Activated effector memory CD4-positive, alpha-beta T cell treated with anti-CD3 and anti-CD28 coated beads, Interleukin-2, amount 50 U/mL, for 16 hours (primary cell): ENCODE measurements at places on chromosomes 16 and 17.

DNA sequence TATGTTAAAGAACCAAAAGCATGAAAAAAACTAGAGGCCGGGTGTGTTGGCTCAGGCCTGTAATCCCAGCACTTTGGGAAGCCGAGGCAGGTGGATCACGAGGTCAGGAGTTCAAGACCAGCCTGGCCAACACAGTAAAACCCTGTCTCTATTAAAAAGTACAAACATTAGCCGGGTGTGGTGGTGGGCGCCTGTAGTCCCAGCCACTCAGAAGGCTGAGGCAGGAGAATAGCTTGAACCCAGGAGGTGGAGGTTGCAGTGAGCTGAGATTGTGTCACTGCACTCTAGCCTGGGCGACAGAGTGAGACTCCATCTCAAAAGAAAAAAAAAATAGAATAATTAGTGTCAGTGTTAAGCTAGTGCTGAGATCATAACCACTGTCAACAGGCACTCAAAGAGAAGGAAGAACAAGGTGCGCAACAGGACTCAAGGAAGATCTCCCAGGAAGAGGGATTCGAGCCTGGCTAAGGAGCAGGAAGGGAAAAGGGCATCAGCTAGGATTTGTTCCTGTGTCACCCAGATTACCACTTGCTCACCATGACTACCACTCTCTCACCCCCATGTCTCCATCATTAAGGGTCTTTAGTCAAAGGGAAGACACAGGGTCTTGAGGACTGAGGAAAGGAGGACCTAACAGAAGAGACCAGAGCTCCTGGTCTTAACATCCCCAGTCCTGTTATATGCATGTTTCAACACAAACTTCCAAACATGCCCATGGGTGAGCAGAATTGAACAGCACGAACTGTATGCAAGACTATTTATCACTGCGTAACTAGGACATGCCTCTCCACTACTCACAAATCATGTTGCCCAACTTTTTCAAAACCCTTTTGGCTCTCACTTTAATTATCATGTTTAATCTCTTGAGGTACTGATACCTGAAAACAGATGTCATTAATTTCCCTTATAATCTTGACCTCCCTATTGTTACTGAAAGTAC is 88.3 kb upstream of the PLEKHM1 start:
- no peak for DNase-seq

DNA sequence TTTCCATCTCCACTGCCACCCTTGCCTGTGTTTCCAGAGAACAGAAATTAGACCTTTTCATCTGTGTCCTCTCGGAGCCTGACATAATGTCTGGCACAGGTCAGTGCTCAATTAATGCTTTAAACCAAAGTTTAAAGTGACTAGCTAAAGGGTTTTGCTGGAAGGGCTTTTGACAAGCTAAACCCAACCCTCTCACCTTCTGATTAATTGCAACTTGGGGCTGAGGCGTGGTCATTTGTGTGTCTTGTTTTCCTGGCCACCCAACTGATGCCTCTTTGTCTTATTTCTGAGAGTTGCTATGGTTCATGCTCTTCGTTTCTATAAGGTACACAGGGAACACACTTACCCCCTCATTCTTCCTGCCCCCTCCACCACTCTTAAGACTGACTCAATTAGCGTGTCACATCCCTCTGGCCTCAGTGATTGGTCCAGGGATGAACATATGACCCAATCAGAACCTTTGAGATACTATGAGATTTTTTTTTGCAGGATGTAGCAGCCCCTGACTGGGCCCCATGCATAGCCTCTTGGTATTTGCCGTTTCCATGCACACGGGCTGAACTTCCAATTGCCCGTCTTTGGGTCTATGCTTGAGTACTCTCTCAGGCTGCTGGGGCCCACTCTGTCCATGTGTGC is 15.8 kb upstream of the BRD7 start:
- DNase-seq = no peak

GRCh38 chr16:51120730-51121347 is 30.2 kb downstream of the SALL1 start:
- no peak for DNase-seq

- DNase-seq = no peak
These were observed 224.9 kb downstream of the PRKCA start for GRCh38 chr17:66527335-66527734.

GRCh38 chr17:37859451-37859850 is 64.8 kb upstream of the TBC1D3K start:
- no peak for DNase-seq

DNA sequence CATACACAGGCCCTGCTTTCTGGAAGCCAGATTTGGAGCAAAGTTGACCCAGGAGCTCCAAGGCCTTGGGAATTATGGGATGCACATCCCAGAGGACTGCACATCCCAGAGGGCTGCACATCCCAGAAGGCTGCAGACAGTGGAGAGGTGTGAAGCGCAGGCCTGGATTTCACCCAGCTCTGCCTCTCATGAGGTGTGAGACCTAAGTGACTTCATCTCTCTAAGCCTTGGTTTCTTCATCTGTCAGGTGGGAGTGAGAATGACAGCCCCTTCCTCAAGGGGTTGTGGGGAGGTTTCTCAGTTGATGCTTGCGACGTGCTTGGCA is 102.3 kb downstream of the GSG1L start:
- no peak for DNase-seq

- no peak for DNase-seq
These were observed 40.3 kb upstream of the ENPP7 start for GRCh38 chr17:79690466-79690865.

- DNase-seq = peak; percentile 37
These were observed 68.5 kb downstream of the RPH3AL start for GRCh38 chr17:283911-284675.

DNA sequence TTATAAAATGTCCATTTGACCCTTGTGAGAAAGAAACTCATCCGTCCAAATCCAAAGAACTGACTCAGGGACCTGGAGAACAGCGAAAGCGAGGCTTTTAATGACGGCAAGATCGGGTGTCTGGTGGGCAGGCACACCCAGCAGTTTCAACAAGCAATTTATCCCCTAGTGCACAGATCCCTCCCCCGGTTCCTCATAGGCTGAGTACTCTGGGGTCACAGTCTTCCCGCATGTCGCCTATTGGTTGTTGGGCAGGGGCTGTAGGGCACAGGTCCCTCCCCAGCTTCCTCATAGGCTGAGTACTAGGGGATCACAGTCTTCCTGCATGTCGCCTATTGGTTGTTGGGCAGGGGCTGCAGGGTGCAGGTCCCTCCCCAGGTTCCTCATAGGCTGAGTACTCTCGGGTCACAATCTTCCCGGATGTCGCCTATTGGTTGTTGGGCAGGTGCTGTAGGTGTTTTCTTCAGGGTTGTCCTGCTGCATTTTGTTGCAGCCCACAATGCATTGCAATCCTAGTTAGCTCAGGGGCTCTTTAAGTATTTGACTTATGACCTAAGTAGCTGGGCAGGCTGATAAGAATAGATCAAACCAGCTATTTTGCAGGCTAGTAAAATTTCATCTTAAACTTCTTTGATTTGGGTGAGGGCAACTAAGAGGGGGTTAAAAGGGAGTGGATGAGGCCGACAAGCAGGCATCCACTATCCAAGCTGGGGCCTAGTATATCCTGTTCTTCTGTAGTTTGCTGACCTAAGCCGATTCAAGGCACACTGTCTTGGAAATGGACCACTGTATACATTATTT is 3.6 kb upstream of the UTS2R start:
- no peak for DNase-seq

GRCh38 chr16:90037276-90037675 is 18.0 kb upstream of the DBNDD1 start:
- no peak for DNase-seq

DNA sequence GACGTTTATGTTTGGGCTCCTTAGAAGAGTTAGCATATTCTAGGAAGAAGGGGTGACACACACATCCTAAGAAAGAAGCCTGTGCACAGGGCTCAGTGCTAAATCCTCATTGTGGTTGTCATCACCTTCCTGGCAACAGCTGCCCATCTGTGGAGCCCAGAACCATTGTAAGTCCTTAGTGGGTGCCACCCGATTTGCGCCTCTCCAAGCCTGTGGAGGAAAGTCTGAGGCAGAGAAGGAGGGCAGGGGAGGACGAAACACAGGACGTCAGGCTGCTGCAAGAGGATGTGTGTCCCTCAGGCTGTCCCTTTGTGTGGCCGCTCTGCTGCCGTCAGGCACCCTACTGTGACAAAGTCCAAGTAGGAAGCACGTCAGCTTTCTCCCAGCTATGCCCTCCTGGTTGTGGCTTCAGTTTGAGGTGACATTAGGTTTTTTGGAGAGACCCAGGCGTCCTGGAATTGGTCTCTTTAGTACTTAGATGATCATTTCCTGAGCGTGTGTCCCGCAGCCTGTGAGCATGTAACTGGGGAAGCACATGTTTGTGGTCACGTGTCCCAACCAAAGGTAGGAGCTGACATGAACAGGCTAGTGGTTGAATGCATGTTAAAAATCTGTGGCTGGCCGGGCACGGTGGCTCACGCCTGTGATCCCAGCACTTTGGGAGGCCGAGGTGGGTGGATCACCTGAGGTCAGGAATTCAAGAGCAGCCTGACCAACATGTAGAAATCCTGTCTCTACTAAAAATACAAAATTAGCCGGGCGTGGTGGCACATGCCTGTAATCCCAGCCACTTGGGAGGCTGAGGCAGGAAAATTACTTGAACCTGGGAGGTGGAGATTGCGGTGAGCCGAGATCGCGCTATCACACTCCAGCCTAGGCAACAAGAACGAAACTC is 10.7 kb downstream of the CLUAP1 start:
- peak; percentile 52 for DNase-seq

DNA sequence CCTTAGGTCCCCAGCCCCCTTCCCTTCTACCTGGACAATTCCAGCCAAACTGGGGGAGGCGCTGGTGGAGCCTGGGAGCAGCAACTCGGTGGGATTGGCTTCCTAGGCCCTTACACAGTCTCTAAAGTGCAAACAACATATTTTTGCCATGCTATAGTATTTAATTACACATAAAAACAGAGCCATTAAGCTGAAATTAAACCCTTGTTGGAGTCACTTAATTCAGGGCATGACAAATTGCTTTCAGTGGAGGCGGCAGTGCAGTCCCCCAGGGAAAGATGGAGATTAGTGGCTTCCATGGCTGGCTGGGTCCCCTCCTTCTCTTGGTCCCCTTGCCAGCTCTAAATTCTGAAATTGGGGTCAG is 17.3 kb downstream of the IGFBP4 start:
- DNase-seq = no peak

- peak; percentile 76 for DNase-seq
These were observed 9.5 kb downstream of the TBX21 start for GRCh38 chr17:47742319-47743181.

DNA sequence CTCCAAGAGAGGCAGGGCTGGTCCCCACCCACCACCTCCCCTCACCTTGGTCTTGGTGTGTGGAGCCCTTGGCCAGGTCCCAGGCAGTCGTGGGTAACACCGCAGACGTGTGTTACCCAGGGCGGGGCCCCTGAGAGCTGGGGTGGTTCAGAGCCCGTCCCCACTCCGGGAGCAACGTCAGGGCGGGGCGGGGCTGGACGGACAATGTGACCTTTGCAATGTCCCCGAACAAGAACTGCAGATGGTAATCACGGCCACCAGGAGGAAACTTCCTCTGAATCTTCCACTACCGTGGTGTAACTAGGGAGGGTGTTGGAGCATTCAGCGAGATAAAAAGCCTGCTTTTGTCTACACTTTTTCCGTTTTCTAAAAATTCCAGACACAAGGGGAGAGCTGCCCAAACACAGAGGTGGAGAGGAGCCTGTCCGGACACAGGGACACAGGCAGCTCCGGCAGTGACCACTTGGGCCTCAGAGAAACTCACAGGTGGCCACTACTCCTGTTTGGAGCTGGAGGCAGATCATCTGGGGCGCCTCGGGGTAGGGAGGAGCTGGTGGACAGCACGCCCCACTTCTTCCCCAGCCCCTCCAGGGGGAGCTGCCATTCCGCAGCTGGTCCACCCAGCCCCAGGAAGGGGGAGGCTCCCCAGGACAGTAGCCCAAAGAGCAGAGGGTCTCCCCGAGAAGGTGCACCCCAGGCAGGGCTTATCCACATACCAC is 14.2 kb upstream of the SLC38A10 start:
- no peak for DNase-seq

DNA sequence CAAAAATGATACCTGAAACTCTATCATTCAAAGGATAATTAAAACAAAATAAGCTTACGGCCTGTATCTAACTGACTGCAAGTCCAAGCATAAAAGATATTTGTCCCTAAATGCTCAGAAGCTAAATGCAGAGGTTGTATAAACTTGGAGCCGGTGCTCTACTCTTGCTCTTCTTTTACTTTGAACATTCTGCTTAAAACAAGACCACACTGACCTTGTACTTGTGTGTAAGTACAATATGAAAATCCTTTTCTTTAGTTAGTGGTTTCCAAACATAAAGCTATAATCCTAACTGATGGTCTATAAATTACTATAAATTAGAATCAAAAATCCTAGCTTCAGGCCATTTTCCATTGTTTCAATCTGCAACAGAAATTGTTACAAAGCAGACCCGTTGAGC is 74.6 kb downstream of the SPAG9 start:
- no peak for DNase-seq

GRCh38 chr17:8189041-8189710 is 804 bp downstream of the BORCS6 start:
- peak; percentile 74 for DNase-seq

- DNase-seq = no peak
These were observed 105.8 kb upstream of the METRNL start for GRCh38 chr17:82973456-82974135.

DNA sequence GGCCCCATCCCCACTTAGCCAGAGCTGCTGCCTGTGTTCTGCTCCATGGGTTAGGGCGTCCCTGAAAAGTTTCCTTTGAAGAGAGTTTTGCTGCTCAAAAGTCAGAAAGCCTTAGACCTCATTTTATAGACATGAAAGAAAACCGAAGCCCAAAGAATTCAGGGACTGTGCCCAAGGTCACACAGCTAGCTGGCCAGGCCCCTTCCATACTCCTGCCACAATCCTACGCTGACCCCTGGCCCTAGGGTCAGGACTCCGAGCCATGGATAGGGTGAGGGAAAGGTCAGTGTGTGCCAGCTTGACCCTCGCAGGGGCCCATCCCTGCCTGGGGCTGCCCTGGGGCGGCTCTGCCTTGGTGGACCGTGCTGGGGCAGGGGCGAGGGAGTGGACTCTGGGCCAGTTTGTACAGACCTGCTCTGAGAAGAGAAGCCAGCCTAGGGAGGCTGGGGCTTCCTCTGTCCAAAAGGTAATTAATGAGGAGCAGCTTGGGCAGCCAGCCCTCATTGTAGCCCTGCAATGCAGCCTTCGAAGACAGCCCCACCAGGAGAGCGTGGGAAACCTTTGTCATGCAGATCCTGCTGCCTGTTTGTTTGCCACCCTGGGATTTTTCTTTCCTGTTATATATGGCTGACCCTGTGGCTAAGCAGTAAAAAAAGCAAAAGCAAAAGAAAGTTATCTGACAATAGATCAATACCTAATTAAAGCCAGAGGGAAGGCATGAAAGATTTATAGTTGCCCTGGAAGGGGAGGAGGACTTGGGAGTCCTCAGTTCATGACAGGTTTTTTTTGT is 37.4 kb downstream of the RHBDL3 start:
- DNase-seq = no peak

GRCh38 chr17:79536212-79536840 is 74.5 kb downstream of the RBFOX3 start:
- no peak for DNase-seq
